ENCODE measurements at places on chromosomes 11 and 22.

DNA sequence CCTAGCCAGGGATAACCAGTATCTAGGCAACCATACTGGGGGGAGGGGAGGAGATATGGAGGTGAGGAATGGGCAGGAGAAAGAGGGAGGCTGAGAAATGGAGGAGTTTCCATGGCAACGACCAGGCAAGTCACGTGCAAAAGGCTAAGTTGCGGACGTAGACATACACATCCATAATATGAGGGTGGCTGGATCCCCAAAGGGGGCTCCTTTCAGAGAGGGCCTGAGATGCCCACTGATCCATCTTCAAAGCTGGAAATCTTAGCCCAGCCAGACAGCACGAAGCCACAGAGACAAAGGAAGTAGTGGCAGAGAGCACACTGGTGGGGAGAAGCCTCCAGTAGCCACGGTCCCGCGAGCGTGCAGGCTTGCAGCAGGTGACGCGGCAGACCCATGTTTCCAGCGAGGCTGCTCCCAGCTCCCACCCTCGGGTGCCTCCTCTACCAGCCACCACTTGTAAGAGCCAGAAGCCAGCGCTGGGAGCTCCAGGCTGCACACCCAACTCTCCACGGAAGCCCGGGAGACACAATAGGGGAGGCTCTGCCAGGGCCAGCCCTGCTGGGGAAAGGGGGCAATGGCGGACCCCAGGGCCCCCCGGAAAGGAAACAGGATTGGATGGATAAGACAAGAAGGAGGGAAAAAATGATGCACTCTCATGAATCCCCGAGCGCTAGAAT lies 938 bp downstream of the FXYD6 start:
- no peak for ATAC-seq

DNA sequence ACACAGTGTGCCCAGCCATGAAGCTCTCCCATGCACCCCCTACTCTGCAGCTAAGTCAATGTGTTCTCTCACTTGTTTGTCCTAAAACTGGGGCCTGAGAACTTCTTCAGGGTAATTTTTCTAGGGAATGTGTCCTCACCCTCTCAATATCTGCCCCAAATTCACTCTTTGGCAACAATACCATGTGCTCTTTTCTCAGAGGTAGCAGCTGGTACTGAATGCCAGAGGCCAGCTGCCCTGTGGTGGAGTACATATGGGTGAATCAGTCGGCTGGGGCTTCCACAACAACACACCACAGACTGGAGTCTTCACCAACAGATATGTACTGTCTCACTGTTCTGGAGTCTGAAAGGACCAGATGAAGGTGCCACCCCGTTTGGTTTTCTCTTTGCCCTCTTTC lies 97.7 kb upstream of the TOP3B start:
- ATAC-seq, result no peak

- ATAC-seq, result no peak
These were observed 34.5 kb upstream of the LYVE1 start for GRCh38 chr11:10602945-10603344.

GRCh38 chr11:10937385-10937771 lies 79.5 kb upstream of the ZBED5 start:
- ATAC-seq, result no peak

DNA sequence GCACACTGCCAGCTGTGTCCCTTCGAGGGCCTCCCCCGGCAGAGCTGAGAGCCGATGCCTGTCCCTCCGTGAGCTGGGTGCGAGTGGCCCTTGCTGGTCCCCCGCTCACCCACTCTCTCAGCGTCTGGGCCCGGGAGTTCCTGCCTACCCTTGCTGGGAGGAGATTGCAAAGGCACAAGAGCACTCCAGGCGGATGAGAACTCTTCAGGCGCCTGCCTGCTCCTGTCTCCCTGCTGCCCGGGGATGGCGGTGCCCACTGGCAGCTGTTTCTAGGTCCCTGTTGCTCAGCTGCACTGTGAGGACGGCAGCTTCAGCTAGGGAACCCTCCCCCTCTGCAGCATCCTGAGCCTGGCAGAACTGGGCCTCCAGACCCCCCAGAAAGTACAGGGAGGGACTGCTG lies 61.1 kb downstream of the FLRT1 start:
- no peak for ATAC-seq

DNA sequence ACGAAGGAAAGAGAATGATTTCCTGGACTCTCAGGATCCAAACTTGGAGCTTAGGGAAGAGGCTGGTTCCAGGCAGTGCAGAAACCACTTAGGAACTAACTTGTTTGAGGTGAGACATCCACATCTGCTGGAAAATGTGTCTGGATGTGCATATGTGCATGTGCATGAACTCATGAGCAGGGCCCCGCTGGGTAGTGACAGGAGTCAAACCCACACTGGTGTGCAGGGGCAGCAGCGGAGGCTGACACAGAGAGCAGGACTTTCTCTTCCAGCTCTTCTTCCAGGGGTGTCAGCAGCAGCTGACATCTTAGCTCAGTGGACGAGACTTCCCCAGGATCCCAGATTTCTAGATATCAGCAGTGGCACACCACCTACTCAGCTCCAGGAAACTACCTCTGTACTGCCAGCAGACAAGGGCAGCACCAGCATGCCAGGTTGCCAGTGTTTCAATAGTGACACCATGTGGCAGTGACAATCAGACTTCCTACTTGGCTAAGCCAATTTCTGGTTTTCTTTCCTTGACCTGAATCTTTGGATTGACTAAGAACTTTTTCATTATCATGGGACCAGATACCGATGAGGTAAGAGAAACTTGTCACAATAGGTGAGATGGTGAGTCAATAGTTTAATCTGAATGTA lies 227.5 kb upstream of the ZC3H12C start:
- peak; percentile 46 for ATAC-seq

GRCh38 chr11:69970785-69971535 lies 107.2 kb upstream of the ANO1 start:
- no peak for ATAC-seq

DNA sequence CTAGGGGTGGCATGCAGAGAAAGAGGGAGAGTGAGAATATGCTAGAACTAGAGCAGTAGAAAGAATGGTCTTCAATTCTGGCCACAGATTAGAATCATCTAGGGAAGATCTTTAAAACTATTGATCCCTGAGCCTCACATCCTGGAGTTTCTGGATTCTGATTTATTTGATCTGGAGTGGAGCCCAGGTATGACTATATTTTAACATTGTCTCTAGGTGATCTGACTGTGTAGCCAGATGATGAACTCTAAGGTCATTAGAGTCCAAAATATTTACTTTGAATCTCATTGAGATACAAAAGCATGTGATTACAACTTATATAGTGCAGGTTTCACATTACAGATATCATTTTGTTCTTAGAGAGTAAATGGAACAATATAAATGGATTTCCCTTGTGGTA lies 79.7 kb downstream of the FDX1 start:
- no peak for ATAC-seq

- no peak for ATAC-seq
These were observed 258.5 kb upstream of the PDGFD start for GRCh38 chr11:104422324-104422944.

GRCh38 chr11:42170601-42171000 lies 711.1 kb upstream of the LRRC4C start:
- ATAC-seq, result no peak

DNA sequence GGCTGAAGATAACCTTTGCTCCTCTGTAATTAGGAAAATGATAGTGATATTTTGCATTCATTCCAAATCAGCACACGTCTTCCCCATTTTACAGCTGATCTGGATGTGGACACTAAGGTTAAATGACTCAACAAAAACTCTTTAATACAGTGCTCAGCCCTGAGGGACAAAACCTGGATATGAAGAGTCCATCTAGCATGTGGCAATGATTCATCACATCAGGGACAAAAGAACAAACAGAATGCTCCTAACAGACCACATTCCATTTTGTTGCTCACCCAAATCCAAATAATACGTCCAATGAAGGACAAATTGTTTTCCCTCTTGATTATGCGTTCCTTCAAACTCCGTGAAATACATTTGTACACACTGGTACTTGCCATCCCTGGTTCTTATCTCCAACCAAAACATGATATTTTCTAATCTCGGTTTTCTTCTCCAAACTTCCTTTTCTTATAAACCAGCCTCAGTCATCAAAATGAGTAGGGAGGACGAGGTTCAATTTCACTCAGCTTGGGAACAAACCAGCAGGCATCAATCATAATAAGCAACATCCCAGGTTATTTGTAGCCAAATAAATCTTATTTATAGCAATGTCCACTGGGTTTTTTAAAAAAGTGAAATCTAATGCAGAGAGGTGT lies 53.7 kb upstream of the MTMR2 start:
- no peak for ATAC-seq

DNA sequence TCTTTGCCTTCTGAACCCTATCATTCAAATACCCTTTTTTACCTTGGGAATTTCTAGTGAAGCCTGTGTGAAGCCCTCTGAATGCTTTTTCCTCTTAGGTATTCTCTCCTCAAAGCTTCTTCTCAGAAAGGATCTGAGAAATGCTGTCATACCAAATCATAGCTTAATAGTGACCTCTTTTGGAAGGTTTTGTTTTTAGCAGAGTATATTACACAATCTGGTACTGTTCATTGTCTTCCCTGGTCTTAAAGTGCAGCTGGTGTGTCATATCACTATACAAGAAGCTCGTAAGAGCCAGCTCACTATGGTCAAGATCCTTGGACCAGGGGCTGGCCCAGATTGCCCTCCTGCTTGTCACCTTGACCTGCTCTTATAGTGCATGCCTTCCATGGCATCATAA lies 204.4 kb upstream of the ANO5 start:
- ATAC-seq, result no peak

- no peak for ATAC-seq
These were observed 8.5 kb downstream of the HMBS start for GRCh38 chr11:119092880-119093842.

DNA sequence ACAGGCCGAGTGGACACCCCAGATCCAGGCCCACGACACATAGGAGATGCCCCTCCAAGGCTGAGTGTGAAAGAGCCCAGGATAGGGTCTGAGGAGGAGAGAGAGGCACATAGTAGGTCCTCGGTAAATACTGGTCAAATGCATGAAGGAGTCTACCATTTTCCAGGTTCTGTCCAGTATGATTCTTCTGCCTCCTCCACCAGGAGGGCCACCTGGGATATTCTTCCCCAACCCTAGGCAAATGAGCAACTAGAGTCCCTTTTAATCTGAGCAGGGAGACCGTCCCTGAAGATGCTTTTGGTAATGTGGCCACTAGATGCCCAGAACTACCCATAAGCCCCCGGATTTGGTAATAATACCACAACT lies 6.7 kb downstream of the PDGFB start:
- no peak for ATAC-seq

DNA sequence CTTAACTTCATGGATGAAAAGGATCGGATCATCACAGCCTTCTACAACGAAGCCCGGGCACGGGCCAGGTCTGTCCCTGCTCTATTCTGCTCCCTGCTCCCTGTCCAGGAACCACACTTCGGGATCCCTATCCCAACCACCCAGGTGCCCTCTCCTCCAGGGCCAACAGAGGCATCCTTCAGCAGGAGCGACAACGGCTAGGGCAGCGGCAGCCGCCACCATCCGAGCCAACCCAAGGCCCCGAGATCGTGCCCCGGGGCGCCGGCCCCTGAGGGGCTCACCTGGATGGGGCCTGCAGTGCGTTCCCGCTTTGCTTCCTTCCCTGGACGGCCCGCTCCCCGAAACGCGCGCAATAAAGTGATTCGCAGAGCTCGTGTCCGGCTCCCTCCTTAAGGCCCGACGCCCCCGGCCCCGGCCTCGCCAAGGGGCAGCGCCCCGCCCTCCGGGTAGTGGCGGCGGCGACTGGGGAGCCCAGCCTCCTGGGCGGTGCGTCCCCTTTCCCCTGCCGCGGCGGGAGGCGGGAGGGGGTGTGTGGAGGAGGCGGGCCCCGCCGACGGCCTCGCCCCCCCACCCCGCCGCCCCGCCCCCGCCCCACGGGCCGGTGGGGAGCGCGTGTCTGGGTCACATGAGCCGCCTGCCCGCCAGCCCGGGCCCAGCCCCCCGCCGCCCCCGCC lies at the start of gene VEGFB:
Gene VEGFB, plus strand, starts transcription at position 672 of the 674 bp plus-strand sequence. CDS start 250 bp downstream, outside the sequence.
- ATAC-seq, result peak; percentile 35

DNA sequence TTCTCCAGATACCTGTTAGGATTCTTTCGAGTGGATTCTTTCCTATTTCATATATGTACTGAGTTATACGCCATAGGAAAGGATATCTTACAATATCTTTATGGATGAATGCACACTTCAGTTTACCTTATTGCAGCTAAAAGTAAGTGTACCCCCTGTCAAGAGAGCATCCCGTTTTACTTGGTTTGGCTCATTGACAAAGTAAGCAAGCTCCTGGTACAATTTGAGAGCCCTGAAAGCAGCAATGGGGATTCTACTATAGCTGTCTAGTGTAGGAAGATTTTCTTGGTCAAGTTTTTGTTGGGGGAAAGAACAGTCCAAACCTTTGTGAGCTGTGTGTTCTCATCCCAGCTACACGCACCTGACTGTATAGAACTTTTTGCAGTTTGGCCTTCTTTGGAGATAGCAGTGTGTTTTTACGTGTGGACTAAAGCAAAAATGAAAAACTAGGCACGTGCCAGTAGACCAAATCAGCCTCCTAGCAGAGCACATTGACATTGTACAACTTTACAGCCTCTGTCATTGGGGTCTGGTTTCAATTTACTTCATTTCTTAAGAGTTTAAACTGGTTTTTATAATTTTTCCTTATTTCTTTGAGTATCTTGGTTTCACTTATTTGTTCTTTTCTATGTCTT lies 44.0 kb downstream of the PPP6R3 start:
- ATAC-seq, result no peak

DNA sequence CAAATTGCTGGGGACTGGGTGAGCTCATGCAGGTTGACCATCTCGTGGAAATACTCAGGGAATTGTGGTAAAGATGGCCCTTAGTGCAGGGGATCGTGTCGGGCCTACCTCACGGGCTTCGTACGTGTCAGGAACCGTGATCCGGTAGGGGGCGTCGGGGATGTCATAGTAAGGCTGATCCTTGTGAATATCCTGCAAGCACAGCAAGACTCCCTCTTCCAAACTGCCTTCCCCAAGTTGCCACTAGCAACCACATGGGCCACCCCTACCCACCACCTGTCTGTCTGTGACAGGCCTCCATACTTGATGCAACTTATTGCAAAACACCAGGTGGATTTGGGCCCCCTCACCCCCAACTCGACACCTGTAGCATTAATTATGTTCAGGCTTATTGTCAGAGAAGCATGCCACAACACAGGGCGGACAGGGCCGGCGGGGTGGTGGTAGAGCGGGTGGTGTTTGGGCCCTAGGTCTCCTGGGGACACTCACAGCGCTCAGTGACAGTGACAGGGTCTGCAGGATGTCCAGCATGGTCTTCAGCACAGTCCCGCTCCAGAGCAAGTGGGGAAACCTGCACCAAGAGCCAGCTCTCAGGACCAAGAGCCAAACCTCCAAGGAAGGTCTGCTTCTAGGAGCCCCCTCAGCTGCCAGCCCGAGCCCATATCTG lies 22.6 kb upstream of the SERPIND1 start:
- ATAC-seq, result no peak

DNA sequence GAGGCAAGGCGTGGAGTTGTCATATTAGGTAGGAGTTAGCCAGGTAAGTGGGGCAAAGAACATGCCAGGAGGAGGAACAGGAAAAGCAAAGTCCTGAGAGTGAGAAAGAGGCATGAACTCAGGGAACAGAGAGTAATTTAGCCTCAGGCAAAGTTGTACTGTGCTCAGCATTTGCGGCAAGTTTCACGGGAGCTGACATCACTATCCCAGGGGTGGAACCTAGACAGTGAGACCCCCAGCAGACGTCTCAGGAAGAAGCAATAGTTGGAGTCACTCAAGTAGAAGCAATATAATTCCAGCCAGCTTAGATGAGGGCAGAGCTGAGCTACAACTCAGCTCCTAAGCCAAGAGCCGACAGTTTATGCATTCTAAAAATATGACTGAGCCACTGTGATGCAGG lies 426.0 kb upstream of the ISX start:
- ATAC-seq, result no peak

- no peak for ATAC-seq
These were observed 7.0 kb upstream of the MTNR1B start for GRCh38 chr11:92962446-92962845.

GRCh38 chr11:128210148-128210940 lies 377.0 kb downstream of the ETS1 start:
- peak; percentile 98 for ATAC-seq

All from esophagus mucosa (tissue), 1 donor.